ENCODE measurements at places on chromosomes 1 and 21.
A peak's percentile ranks its signal among the peaks of the same experiment; 100 is the strongest.

DNA sequence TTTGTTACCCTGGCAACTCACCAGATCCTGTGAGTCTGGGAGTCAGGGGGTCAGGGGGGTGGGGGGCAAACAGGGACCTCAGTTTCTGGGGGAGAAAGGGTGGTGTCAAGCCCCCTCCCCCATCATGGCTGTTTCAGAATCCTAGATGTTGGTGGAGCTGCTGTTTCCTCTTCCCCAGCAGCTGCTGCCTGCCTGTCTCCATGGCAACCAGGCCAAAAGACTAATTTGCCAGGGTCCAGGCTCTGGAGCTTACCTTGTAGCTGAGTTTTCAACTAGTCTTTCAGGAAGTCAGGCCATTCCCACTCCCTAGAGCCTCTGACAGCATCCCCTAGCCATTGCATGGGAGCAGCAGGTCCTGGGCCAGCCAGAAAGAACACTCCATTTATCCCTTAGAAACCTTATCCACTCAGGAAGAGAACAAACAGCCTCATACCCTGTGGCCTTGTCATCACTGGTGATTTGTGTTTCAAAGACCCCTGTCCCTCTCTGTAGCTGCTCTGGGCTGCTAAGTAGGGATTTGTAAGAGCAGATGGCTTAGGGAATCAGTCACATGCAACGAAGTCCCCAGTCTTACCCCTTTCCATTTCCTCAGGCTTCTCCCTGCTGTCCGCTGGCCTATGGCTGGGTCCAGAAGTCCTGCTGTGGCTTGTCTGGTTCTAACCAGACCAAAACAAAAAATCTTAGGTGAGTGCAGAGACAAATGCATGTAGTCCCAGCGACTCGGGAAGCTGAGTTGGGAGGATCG is 21.5 kb upstream of the STMN1 start:
- DNase-seq: no peak

- DNase-seq: no peak
These were observed 6.2 kb downstream of the TRAF5 start for GRCh38 chr1:211332830-211333229.

- DNase-seq: no peak
These were observed 633.7 kb downstream of the USP25 start for GRCh38 chr21:16363518-16363917.

DNA sequence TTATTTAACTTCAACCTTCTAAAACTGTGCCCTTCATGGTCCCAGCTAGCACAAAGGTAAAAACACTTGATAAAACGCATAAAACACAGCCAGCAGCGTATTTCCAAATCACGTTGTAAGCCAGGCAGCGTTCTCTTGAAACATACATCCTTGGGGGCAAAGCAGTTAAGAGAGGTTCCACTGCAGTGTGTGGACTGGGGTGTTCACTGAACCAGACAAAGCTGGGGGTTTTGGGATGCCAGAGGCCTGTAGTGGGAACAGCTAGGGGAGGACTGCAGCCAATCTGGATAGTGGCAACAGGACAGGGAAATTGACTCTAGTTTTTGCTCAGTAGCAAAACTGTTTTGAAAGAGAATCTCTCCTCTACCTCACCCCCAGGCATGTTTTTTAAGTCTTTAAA is 21.5 kb upstream of the ATP5PO start:
- DNase-seq: no peak

DNA sequence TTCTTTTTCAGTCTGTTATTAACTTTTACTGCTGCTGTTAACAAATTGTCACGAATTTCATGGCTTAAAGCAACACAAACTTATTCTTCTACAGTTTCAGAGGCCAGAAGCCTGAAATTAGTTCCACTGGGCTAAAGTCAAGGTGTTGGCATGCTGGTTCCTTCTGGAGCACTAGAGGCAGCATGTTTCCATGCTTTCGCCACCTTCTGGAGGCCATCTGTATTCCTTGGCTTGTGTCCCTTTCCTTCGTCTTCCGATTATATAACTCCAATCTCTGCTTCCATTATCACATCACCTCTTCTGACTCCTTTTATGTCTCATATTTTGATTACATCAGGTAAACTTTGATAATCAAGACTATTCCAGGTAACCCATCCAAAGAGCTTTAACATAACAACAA is 1742.1 kb downstream of the BRINP3 start:
- DNase-seq: no peak

- DNase-seq: peak; percentile 78
These were observed 5.5 kb upstream of the FOXD2 start for GRCh38 chr1:47432071-47433036.

GRCh38 chr21:41247561-41248545 is 68.7 kb upstream of the FAM3B start:
- no peak for DNase-seq

GRCh38 chr1:205739348-205740160 is 10.4 kb downstream of the NUCKS1 start:
- no peak for DNase-seq

DNA sequence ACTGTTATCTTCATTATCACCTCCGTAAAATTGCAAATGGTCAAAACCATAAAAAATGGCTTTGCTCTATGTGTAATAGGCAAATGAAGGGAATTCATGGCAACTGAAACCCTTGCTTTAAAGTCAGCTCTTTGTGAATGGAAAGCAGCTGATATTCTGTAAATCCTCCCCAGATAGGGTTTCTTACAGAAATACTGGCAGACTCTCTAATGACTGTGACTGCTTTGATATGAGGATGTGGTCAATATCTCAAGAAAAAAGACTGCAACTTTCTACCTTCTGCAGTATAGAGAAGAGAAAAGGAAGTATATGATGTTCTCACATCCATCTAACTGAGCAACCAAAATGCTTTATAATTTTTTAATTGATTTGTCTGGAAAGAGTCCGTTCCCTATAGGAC is 193.1 kb downstream of the ST6GALNAC3 start:
- DNase-seq: no peak

DNA sequence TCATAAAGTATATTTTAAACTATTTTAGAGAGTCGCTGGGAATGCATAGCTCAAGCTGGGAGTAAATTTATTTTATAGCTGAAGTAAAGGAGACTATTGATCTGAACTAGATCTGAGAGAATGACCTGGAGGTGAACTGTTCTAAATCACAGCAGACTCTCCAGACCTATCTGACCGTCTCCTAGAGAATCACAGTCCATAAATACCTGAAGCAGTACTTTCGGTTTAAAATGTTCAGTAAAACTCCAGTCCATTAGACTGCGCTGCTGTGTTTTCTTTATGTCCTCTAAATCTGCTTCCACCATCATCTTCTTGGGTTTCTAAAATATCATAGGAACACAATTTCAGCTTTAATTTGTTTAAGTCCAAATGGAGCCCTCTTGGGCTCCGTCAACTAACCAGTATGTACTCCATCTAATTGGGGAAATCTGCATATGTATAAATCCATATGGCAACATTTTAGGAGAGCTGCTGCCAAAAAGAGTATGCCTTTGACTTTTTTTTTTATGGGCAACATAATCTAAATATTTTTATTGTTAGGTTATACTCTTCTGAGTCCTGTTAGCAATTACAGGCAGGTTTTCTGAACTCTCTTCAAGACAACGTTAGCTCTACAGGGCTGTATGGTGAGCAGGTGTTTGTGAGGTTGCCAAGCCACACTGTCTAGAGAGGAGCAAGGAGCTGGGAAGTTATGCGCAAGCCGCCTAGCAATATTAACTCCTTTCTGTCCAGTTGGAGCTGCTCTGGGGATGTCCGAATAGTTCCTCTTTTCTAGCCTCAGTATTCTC is 111.2 kb downstream of the SPAG17 start:
- DNase-seq: no peak

GRCh38 chr1:245205396-245205795 is 50.6 kb downstream of the KIF26B start:
- DNase-seq: no peak

DNA sequence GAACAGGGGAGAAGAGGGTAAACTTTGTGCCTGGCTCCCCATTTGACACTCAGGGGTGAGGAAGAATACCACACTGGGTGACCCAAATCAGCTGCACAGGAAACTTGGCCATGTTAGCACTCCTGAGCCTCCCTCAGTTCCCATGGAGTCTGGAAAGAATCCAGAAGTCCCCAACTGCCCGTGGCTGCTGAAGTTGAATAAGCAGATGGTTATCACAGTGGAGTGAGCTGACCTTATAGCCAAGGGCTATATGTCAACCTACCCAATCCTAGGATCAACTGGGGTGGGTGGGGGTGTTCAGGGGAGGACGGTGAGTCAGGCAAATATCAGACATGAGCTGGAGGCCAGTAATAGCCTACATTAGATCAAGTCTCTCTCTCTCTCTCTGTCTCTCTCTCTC is 20.4 kb downstream of the KCNH1 start:
- no peak for DNase-seq

GRCh38 chr1:241695246-241696171 is 43.4 kb downstream of the WDR64 start:
- no peak for DNase-seq

DNA sequence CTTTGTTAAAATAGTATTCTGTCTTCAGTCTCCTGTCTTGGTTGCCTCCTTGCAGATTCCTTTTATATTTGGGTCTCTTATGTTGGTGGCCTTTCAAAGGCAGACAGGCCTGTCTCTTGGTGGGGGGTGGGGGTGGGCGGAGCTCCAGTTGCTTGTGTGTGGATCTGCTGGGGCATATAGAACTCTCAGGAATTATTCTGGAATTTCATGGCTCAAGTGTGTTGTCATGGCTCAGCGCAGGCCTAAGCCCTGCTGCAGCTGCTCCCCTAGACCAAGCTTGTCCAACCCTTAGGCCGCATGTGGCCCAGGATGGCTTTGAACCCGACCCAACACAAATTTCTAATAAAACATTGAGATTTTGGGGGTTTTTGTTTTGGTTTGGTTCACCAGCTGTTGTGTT is 8.0 kb downstream of the C1orf35 start:
- DNase-seq: no peak

DNA sequence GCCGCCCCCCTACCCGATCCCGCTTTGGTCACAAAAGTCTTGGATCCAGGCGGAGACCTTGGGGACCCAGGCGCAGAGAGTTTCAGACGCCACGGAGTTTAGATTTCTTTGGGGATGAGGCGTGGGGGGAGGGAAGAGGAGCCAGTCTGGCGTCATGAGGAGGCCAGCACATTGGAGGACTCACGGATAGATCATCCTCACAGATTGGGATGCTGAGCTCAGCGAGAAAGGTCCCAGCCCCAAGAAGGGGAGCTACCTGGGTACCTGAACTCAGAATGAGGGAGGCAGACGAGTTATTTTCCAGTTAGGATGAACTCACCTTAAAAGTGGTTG is 393 bp downstream of the ELAPOR1 start:
- DNase-seq: no peak

- no peak for DNase-seq
These were observed 126.1 kb downstream of the HMCN1 start for GRCh38 chr1:185860311-185860710.

GRCh38 chr1:15014516-15014915 is 139.0 kb upstream of the TMEM51 start:
- no peak for DNase-seq

- peak; percentile 97 for DNase-seq
These were observed at the start of gene TMEM39B for GRCh38 chr1:32072622-32073298. Gene TMEM39B, plus strand, starts transcription at chr1:32072939. Its CDS starts 109 bp downstream, at chr1:32073048.

- DNase-seq: peak; percentile 50
These were observed 31.6 kb downstream of the SOX13 start for GRCh38 chr1:204104331-204105130.

DNA sequence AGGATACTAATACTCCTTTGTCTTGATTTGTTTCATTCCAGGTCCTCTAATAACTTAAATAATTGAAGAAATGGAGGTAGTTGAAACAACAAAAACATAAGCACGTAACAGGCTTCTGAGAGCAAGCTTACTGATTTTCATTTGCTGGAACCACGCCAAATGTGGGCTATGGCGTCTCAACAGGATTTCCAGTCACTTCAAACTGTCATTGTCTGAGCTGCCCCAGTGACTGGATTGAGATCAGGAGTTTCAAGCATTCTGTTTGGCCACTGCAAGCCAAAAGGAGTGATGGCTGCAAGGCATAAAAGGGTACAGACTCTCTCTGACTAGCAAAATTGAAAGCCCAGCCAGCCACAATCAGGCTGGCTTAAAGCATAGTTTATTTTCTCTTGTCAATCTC is 289.9 kb downstream of the DPYD start:
- no peak for DNase-seq

DNA sequence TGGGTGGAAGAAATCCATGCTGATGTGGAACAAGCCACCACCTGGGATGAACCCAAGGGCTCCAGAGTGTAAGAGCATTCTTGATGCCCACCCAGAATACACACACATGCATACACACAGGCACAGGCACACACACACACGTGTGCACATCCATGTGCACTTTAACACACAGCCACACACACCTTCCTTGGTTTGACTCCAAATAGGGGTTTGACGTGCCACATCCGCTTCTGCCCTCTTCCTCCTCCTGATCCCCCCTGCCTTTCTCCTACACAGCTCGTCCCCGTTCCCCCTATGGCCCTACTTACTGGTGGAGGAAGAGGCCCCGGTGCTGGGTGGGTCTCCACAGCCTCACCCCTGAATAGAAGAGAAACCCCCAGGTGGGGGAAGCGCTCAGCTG is 16.0 kb downstream of the SPATA21 start:
- DNase-seq: no peak

- no peak for DNase-seq
These were observed 3.6 kb downstream of the AJAP1 start for GRCh38 chr1:4657960-4658541.
